Spleen (tissue), 13 donors: ENCODE measurements at places on chromosomes 2 and 18. TPM values are rescaled to one million over a fixed set of nuclear protein-coding genes. Genes with fewer than 3 reads are reported as not detected.

DNA sequence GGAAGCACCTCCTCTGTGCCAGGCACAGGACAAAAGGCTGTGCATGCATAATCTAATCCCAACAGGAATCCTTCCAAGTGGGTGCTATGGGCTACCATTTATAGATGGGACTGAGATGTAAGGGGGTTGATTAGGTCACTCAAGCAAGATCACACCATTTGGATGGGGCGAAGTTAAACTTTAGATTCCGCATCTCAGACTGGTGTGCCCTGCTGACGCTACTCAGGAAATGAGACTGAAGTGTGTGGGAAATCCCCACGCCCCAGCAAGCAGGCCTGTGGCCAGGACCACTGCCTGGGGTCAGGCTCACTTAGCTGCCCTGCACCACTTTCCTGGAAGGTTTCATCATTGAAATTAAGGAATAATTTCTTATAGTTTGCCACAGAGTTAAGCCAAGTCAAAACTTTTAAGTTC is 70.5 kb upstream of the PPP1CB start:
- no peak for DNase-seq

DNA sequence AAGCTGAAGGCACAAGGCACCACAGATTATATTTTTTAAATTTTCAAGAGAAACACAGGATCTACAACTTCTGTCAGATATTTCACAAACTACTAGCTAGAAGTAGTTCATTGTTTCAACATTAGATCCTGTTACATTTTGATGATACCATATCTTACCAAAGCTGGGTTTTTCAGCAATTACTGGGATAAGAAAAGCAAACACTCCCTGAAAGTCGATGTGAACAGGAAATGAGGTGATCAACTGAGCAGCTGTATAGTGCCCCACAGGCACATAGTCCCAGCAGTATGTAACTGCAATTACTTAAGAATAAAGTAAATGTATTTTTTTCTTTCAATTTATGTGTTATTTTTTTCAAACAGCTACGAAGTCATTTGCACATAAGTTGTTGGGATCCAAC is 103.5 kb downstream of the DNER start:
- no peak for DNase-seq

- no peak for DNase-seq
These were observed 127.8 kb upstream of the SYT4 start for GRCh38 chr18:43405097-43405496.

DNA sequence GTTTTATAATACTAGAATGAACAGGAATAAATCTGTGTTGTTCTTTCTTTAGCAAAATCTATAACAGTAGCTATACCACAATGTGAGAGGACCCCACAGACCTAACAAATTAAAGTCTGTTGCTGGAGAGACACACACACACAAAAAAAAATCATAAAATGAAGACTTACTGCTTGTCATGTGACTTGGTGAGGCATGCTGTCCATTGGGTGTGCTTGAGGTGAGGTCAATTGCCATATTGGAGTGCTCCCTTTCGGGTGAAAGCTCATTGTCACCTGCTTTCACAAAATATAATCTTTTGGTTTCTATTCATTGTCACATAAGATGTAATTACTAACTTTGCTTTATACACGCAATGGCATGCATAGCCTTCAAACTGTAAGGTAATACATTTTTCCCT is 3.9 kb downstream of the IKZF2 start:
- no peak for DNase-seq

DNA sequence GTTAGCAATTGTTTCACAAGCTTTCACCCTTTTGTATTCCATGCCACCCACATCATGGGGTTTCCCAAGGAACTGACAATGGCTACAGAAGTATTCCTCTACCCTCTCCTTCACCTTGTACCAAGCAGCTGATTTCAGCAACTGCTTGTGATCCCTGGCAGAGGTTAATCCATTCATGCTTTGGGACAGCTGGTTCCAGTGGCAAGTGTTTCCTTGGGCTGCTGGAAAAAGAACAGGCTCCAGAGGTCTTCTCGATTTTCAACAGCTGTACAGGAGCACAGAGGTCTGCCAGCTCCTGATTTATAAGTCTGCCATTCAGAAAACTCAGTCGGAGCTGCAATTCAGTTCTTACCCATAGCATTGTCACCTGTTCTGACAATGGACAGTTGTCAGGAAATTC is 239.2 kb upstream of the CWC22 start:
- DNase-seq, result no peak

DNA sequence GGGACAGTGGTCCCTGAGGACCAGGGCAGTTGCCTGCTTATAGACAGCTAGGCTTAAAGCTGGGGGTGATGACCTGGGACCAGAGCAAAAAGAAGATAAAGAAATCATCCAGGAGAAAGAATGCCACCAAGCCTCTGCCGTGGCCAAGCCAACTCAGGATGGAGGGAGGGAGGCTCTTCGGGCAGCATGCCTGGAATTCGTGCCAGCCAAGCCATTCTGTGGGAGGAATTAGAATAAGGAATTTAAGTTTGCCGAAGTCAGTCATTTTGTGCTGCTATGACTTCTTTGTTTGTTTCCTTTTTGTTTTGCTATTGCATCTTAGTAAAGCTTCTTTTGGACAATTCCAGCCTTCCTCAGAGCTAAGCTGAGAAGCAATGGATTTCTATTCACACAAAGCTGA is 124.1 kb downstream of the EN1 start:
- no peak for DNase-seq

DNA sequence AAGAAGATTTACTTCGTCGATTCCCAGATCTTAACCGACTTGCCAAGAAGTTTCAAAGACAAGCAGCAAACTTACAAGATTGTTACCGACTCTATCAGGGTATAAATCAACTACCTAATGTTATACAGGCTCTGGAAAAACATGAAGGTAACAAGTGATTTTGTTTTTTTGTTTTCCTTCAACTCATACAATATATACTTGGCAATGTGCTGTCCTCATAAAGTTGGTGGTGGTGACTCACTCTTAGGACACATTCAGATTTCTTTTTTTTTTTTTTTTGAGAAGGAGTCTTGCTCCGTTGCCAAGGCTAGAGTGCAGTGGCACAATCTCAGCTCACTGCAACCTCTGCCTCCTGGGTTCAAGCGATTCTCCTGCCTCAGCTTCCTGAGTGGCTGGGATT is 26.8 kb downstream of the MSH2 start:
- no peak for DNase-seq

DNA sequence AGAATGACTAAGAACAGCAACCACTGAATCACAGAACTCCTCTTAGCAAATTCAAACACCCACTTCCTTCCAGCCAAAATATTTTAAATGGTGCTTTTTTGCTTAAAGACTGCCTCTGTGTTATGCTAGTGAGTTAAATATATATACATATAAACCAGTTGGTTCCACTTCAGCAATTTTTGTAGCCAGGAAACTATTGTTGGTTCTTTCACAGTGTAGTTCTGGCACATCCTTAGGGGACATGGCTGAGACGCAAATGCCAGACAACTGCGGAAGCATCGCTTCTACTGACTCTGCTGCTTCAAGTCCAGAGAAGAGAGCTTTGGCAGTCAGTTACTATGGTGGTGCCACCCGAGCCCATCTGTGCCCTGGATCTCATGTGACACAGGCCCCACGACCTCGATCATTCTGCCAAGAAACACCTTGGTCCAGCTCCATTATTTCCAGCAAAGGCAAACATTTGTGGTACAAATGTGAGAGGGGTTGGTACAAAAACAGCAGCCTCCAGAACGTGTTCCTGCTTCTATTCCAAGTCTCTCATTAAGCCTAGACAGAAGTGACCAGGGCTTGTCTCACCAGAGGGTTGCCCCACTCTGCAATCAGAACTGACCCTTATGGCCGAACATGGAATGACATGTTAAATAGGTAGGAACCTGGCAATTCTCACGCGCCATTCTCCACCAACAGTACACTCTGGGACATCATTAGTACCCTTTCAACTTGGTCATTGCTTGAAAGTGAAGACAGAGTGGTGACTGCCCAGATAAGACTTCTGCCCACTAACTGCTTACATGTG is 117.8 kb upstream of the NRP2 start:
- no peak for DNase-seq

DNA sequence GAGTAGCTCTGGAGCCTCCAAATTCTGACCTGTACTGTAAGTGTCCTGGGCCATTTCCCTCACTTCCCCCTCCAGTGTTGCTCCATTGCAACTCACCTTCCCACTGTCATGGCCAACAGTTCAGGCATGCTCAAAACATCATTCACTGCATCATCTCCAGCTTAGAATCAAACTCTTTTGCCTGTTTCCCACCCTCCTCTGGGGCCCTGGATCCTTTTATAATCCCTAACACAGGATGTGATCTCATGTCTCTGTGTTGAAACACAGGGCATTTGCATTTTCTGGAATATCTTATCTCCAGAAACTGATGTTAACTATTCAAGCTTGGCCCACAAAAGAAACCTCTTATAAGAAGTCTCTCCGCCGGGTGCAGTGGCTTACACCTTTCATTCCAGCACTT is 3.0 kb downstream of the DPP4 start:
- DNase-seq, result no peak

DNA sequence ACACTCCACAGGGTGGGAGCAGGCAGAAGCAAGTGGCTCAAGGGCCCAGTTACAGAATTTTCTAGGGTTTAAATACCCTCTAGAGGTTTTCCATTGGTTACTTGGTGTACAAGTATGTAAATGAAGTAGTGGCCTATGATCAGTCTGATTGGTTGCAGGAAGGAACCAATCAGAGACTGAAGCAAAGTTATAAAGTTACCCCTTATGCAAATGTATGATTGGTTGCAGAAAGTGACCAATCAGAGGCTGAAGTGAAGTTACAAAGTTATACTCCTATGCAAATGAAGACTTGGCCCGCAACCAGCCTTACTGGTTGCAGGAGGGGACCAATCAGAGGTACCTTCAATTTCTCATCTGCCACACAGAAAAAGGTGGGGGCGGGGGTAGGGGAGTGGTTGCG is 154.6 kb downstream of the INO80D start:
- no peak for DNase-seq

GRCh38 chr2:241256168-241256545 is 59.3 kb downstream of the HDLBP start:
- DNase-seq, result no peak

GRCh38 chr2:120622886-120623753 is 112.5 kb upstream of the GLI2 start:
- peak; percentile 62 for DNase-seq

DNA sequence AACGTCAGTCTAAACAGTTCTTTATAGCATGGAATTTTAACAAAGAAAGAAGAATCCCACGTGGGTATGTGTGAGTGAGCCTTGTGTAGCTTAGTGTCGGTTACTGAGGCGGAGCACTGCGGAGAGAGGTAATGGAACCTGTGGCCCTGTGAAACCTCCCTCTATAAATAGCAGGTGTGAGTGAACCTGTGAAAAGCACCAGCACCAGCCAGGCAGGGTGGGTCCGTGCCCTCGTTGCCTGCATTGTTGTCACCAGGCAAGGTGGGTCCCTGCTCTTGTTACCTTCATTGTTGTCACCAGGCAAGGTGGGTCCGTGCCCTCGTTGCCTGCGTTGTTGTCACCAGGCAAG is 4.7 kb downstream of the CTDP1 start:
- DNase-seq, result peak; percentile 79

DNA sequence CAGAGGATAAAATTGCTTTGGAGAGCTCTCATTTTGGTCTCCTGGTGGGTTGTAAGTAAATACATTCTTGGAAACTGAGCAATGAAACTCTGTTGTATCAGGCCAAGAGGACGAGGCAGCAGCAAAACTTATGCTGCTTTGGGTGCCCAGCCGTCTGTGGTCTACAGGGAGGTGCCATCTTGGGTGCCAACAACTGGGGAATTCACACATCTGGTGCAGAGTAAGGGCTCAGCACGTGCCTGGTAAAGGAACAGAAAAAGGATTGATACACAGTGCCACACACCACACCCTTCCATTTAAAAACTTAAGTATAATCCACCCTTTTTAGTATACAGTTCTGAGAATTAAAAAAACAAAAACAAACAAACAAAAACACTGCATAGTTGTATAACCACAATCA is 221.9 kb downstream of the TSN start:
- no peak for DNase-seq

DNA sequence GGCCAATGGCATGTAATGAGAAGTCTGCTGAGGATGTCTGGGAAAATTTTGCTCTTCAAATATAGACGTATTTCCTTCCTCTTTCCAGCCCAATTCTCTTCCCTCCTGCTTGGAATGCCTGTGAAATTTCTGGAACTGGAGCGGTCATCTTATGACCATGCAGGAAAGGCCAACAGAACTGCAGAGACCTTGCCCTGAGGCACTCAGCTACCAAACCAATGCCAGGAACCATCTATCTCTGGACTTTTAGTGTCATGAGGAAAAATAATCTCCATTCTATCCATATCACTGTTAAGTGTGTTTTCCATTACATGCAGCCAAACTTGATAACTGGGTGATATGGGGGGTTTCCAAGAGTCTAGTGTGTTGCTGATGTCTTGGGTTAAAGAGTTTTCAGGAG is 363.7 kb downstream of the SLC4A3 start:
- DNase-seq, result no peak

GRCh38 chr18:78716022-78716421 is 263.6 kb upstream of the SALL3 start:
- DNase-seq, result peak; percentile 31

- DNase-seq, result no peak
These were observed 1.4 kb upstream of the LAPTM4A start for GRCh38 chr2:20052861-20053281.

GRCh38 chr2:38474715-38475566 is 97.9 kb upstream of the ATL2 start:
- DNase-seq, result no peak

- DNase-seq, result no peak
These were observed 26.2 kb upstream of the COLEC12 start for GRCh38 chr18:526681-527080.

GRCh38 chr2:190882856-190883582 is 2.4 kb downstream of the GLS start:
- DNase-seq, result no peak

ICOS gene
- 3.7 TPM for total RNA-seq

SH3BP4 gene
- 11.4 TPM for total RNA-seq

SETBP1 gene
- 39.8 TPM for total RNA-seq

TRAPPC8 gene
- total RNA-seq, result 50.8 TPM

HMSD gene
- total RNA-seq, result 2.2 TPM

PTPN2 gene
- total RNA-seq, result 55.0 TPM

CD226 gene
- 51.4 TPM for total RNA-seq

NAT8 gene
- total RNA-seq, result 0.66 TPM

NTSR2 gene
- not detected for total RNA-seq
